ENCODE measurements at places on chromosomes 4 and X. TPM values are rescaled to one million over a fixed set of nuclear protein-coding genes. Genes with fewer than 3 reads are reported as not detected.

GRCh38 chr4:145934434-145935047 lies 4.1 kb downstream of the ZNF827 start:
- DNase-seq, result no peak

Gene NPY5R
- 0.23 TPM for total RNA-seq

- DNase-seq, result no peak
Measured at GRCh38 chrX:118507766-118508165, 12.2 kb downstream of the DOCK11 start.

Gene PABPC4L
- 1.1 TPM for total RNA-seq

GRCh38 chrX:17706676-17707075 lies 30.6 kb upstream of the SCML1 start:
- DNase-seq, result no peak

Gene CXorf49
- total RNA-seq, result not detected

GRCh38 chr4:146437778-146438177 lies 84.0 kb downstream of the SLC10A7 start:
- DNase-seq, result no peak

- no peak for DNase-seq
Measured at GRCh38 chr4:127214931-127215330, 417.8 kb upstream of the INTU start.

Gene PPP2R2C
- total RNA-seq, result 0.49 TPM

Measured in mucosa of gallbladder (tissue), 1 donor.